ENCODE measurements at places on chromosomes 5 and 9. TPM values are rescaled to one million over a fixed set of nuclear protein-coding genes. Genes with fewer than 3 reads are reported as not detected.

DNA sequence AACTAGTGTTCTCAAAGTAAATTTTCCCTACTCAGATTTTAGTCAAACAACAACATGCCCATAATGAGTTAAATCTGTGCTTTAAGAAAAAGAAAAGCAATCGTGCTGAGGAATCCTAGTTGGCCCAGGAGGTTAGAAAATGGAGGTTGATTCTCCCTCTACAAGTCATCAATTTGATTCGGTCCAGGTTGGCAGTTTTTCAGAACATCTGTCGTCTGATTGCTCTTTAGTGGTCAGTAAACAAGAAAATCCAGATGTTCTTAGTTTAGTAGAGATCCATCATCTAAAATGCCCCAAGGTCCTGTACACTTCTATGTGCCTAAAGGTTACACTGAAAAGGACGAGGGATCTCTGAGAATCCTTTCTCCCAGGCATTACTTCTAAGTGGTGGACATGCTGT is 659.2 kb downstream of the MTRR start:
- no peak for DNase-seq

- DNase-seq = no peak
These were observed 174.1 kb downstream of the PIK3R1 start for GRCh38 chr5:68389618-68390017.

DNA sequence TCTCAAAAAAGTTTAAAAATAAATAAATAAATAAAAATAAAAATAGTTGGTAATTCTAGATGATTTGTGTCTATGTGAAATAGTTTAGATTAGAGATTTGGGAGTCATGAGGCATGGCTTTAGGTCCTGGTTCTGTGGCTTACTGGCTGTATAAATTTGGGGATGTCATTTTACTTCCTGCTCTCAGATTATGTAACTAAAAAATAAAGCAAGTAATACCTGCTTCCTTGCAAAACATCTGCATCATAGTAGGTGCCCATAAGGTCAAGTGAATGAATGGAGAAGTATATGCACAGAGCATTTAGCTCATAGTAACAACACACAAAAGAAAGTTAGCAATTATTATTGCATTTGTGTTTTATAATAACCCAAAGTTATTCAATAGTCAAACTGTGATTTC is 287.7 kb upstream of the TLE4 start:
- DNase-seq = no peak

GRCh38 chr5:143036146-143036927 is 266.2 kb downstream of the ARHGAP26 start:
- DNase-seq = no peak

DNA sequence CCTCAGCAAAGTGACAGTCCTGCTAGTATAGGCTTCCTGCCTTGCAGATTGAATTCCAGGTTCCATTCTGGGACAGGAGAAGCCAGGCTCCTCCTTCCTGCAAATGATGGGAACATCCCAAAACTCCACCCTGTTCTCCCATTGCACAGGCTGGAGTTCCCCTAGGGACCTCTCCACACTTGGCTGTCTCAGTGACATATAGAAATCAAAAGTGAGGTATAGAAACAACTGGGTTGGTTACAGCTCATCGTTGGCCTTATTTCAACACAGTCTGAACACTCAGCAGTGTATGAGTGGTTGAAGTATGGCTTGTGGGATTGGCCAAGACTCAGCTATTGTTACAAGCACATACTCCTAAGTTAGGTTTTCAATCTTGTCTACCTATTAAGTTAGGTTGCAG is 157.8 kb upstream of the FTMT start:
- DNase-seq = no peak

DNA sequence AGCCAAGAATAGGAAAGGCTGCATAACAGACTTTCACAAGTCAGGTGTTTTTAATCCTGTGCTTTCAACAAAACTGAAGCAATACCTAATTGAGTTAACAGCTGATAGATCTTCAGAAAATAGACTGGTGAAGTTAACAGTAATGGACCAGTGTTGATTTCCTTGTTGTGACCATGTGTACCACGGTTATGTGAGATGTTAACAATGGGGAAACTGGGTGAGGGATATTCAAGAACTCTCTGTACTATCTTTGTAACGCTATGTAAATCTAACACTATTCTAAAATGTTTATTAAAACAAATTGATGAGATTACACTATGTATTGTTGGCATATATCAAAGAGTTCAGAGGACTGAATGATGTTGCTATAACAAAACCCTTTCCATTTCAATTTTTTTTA is 36.9 kb downstream of the MACROH2A1 start:
- DNase-seq = no peak

GRCh38 chr5:58582019-58582802 is 664 bp upstream of the RAB3C start:
- DNase-seq = no peak

DNA sequence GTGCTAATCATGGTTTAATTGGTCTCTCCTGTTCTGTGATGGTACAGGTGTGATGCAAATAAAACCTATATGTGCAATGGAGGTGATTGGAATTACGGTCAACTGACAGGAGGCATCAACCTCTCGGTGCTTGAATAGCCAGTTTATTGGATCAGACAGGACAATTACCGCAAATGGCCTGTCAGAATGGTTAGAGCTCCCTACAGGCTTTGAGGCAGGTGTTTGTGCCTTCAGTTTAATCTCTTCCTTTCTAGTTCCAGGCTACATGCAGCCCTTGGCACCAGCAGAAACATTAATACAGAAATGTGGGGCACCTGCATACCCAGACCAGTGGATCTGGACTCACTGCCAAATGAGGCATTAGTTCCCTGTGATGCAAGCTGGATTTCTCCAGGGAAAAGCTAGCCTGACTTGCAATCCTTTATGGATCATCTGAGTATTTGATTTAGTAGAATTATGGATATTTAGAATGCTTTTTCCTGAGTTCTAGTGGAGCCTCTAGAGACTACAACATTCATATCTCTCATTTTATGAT is 128.6 kb downstream of the MAT2B start:
- DNase-seq = no peak

DNA sequence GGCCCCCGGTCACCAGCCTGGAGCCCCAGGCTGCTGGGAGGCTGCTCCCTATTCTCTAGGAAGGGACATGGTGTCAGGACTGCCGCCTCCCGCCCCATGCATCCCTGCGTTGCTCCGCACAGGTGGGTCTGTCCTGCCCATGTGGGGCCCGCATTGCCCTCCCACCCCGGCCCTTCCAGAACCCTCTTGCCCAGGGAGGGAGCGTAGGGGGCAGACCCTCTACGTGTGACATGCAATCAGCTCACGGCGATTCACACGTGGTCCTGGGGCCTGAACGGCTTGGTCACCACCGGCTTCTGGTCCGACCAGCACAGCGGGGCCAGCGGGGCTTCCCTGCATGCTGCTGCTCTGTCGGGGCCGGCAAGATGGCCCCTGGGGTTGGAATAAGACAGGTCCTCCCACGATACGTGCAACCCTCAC is 9.4 kb downstream of the SLC6A19 start:
- no peak for DNase-seq

DNA sequence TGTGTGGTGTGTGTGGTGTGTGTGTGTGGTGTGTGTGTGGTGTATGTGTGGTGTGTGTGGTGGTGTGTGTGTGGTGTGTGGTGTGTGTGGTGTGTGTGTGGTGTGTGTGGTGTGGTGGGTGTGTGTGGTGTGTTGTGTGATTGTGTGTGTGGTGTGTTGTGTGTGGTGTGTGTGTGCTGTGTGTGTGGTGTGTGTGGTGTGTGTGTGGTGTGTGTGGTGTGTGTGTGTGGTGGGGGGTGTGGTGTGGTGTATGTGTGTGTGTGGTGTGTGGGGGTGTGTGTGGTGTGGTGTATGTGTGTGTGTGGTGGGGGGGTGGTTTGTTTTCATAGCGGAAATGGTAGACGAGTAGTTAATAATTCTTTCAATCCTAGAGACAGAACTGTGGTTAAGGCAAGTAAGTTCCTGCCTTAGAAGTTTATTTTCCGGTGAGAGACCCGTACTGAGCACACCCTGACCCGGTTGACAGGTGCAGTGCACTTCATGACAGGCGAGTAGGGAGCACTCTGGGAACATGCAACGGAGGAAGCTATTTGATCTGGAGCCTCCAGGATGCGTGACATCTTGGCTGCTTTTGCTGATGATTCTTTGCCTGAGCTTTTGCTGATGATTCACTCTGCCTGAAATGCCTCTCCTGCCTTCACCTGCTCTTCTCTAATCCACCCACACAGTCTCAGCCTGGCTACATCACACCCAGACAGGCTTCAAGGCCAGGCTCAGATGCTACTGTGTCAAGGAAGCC is 21.7 kb upstream of the FAT2 start:
- peak; percentile 37 for DNase-seq

GRCh38 chr5:152864447-152864846 is 459.4 kb upstream of the NMUR2 start:
- DNase-seq = no peak

DNA sequence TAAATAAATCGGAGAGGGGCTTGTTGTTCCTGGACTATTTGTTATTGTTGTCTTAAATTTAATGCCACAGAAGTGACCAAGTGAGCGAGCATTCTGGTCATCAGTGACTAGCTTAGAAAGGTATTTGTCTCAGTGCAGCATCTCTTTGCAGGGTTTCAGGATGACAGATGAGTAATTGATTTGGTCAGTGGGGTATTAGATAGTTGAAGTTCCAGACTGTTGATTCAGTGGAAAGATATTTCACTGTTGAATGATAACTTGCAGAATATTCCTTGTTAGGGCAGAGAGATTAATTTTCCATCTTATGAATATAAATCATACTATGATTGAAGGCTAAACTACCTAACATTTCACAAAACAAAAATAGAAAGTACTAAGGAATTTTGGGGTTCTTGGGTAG is 122.4 kb downstream of the TRIO start:
- no peak for DNase-seq

GRCh38 chr5:176762489-176762888 is 47.9 kb upstream of the UNC5A start:
- DNase-seq = no peak

- no peak for DNase-seq
These were observed 38.6 kb upstream of the PSD2 start for GRCh38 chr5:139756971-139757370.

DNA sequence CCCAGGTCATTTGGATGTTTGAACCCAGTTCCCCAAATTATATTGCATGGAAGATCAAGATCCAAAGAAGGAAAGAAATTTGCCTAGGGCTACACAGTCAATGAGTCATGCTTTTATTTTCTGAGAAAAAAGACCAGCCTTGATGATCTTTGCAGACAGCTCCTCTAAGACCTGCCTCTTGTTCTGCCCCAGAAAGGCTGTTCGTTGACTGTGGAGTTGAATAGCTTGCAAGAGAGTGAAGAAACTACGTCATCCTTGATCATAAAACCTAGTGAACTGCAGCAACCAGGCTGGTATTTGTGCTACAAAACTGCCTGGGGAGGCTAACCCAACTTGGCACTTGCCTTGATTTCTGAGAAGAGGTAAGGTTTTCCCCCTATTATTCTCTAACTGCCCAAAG is 263.9 kb downstream of the PAPPA start:
- no peak for DNase-seq

GRCh38 chr5:77957-78804 is 13.8 kb upstream of the PLEKHG4B start:
- peak; percentile 21 for DNase-seq

DNA sequence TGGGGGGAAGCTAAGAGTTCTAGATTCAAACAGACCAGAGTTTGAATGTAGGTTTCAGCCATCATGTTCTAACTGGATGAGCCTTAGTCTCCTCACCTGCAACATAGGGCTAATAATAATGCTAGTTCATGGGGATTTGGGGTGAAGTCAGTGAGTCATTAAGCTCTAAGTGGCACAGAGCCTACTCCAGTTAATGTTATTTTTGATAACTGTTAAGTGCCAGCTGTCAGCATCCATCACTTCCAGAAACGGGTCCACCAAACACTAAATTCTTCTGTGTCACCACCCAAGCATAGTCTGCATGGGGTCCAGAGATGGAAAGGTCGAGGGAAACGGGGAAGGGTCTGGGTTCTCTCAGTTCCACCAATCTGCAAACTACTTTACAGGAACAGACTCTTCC is 1.8 kb upstream of the TSC1 start:
- no peak for DNase-seq

DNA sequence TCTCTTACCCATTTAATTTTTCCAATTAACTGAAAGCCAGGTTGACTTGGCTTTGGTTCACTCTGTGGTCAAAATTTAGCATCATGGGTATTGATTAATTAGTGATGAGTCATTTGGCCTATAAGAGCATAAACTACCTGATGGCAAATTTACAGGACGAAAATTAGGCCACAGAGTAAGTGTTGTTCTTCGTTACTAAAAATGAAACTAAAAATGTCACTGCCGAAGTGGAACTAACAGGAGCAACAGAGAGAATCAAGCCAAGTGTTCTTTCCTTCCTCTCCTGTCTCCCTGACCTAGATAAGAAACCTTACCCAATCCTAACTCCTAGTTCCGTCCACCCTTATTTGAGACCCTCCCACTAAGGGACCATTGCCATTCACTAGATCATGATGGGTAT is 176.9 kb downstream of the RAB3C start:
- no peak for DNase-seq

DNA sequence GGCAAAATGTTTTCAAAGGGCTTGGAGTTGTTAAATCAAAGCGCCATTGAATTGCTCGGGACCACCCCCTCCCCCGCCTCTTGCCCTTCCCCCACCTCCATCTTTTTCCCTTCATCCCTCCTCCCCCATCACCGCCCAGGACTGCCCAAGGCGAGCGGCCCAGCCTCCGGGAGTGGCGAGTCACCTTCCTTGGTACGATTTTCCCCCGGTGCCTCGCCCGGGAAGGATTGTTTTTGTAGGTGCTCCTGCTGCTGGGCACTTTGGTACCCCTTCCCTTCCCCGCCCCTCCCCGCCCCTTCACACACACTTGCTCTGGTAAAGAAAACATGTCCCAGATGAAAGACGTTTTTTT is 61.2 kb downstream of the TMEM174 start:
- no peak for DNase-seq

DNA sequence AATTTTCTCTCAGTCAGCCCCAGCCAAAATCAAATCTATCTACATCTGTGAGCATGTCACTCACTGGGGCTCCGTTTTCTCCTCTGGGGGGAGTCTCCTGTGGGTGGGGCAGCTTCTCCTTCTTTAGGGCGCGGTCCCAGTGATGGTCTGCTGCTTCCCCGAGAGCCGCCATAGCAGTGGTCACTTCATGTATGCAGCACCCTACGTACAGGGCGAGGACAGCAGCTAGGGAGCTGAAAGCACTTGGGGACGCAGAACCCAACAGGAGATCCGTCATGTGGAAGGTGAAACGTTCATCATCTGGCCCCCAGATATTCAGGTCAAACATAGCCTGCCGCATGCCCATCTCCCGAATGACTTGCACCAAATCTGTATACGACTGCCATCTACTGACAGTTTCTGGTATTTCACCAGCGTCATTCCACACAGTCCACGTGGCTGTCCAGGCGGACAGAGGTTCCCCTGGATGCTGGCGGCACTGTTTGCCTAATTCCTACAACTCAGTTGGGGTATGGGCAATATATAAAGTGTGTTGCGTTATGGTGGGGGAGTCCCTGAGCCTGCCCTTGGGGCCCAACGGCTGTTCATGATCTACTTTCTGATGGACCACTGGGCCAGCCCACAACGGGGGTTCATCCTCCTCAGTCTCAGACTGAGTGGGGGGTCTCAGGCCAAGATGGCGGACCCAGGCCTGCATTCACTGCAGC is 795.0 kb downstream of the EFNA5 start:
- peak; percentile 23 for DNase-seq

GRCh38 chr5:77898385-77898784 is 122.2 kb upstream of the TBCA start:
- DNase-seq = no peak

PCDHGA11 gene
- not detected for total RNA-seq

EGFL7 gene
- total RNA-seq = 0.31 TPM

AK8 gene
- not detected for total RNA-seq

ADAMTS2 gene
- total RNA-seq = not detected

ADCY2 gene
- total RNA-seq = not detected

ACTBL2 gene
- not detected for total RNA-seq
